SJSA1 (cell line): ENCODE measurements at places on chromosomes 5 and 9.

GRCh38 chr5:7927466-7928375 lies 58.8 kb downstream of the MTRR start:
- H3K4me1 ChIP-seq = no peaks in the 10 kb centered on the region; the same call in 1 of the 2 replicates
- H3K27me3 ChIP-seq = no peaks in the 10 kb centered on the region
- peak; percentile 46 for DNase-seq
- no peak overlapping the region for H3K4me3 ChIP-seq
- no peak overlapping the region for H3K27ac ChIP-seq

DNA sequence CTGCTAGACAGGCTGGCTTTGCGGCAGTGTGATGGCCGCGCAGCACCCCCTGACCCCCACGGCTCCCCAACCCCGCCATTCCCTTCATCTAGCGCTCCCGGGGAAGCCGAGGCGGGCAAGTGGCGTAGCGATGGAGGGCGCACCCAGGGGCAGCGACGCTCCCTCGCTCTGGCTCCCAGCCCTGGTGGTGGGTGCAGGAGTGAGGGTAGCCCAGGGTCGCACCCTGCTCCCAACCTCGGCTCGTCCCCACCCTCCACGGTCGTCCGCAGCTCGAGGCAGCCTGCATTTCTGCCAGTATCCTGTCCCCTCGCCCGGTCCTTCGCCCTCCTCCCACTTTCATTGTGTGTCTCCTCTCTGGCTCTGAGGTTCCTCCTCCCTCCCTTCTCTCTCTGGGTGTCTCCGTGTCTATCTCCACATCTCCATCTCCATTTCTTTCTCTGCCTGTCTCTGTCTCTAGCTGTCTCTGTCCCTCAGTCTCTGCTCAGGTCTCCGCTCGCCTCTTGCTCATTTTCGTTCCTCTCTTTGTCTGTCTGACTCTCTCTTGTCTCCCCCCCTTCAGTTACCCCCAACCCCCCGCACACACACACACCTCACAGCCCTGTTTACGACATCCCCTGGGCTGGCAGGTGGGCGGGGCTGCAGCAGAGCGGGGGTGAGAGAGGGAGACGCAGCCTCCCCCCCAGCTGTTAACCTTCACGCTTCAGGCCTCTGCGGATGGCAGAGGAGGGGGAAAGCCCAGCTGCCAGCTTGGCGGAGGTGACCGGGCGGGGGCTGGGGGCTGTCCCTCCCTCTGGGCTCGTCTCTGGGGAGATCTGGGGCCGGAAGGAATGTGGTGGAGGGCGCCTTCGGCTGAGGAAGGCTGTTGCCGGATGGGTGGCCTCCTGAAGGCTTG lies 48.7 kb upstream of the PSD2 start:
- peak overlapping the region; percentile 33 for H3K27ac ChIP-seq
- peaks cover 57% of the 10 kb centered on the region for H3K4me1 ChIP-seq
- DNase-seq = peak; percentile 52
- no peaks in the 10 kb centered on the region for H3K36me3 ChIP-seq
- H3K4me3 ChIP-seq = peak overlapping the region; percentile 31

DNA sequence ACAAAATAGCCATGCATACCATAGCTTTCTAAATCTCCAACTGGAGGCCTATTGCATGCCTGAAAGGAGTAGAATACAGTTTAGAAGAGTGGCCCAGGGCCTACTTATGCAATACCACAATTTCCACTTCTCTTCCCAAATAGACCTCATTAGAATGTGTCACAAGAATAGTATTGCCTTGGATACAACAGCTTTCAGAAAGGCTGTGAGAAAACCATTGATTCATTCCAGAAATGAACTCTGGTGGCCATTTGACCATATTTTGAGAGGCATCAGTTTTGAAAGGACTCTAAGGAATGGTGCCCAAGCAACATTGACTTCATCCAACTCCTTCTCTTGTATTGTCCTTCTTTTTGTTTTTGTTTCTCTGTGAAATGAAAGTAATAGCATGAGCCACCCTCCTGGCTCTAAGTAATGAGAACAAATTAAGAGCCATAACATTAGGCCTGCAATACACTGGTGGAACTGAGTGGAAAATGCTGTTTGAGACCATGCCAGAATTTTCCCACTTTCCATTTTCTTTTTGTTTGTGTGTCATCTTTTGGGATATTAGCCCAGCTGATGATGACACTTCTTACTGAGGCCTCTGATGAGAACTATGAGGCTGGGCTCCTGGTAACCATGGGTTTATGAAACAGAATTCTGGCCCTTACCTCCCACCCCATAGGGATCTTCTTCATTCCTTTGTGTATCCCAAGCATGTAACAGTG lies 90.2 kb downstream of the TMEM174 start:
- H3K27me3 ChIP-seq = no peaks in the 10 kb centered on the region
- no peak overlapping the region for H3K27ac ChIP-seq
- DNase-seq = no peak
- H3K4me1 ChIP-seq = peaks cover 27% of the 10 kb centered on the region
- no peaks in the 10 kb centered on the region for H3K36me3 ChIP-seq

DNA sequence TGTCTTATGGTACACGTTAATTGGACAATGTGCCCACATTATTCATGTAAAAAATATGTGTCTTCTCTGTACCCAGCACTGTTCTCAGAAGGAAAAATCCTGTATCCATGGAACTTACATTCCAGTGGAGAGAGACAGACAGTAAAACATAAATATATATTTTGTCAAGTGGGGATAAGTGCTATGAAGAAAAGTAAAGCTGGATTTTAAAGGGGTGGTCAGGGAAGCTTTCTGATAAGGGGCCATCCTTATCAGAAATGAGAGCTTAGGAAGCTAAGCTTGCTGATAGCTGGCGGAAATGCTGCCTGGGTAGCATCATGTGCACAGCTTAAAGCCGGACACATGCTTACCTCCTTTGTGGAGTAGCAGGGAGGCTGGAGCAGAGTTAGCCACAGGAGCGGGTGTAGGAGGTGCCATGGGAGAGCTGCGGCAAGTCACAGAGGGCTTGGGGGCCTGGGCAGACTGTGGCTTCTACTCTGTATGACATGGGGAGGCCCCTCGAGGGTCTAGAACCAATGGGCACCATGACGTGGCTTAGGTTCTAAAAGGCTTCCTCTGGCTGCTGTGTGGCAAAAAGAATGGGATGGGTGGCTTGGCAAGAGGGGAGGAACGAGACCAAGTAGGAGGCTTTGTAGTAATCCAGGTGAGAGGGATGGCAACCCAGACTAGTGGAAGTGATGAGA lies 141.7 kb downstream of the FGF1 start:
- DNase-seq = no peak
- H3K4me1 ChIP-seq = peaks cover 73% of the 10 kb centered on the region
- H3K36me3 ChIP-seq = no peaks in the 10 kb centered on the region
- no peaks in the 10 kb centered on the region for H3K27me3 ChIP-seq

GRCh38 chr5:156794687-156795086 lies 55.4 kb upstream of the PPP1R2B start:
- DNase-seq = no peak
- H3K4me3 ChIP-seq = no peak overlapping the region
- H3K27me3 ChIP-seq = no peaks in the 10 kb centered on the region
- no peak overlapping the region for H3K27ac ChIP-seq
- no peaks in the 10 kb centered on the region for H3K36me3 ChIP-seq

DNA sequence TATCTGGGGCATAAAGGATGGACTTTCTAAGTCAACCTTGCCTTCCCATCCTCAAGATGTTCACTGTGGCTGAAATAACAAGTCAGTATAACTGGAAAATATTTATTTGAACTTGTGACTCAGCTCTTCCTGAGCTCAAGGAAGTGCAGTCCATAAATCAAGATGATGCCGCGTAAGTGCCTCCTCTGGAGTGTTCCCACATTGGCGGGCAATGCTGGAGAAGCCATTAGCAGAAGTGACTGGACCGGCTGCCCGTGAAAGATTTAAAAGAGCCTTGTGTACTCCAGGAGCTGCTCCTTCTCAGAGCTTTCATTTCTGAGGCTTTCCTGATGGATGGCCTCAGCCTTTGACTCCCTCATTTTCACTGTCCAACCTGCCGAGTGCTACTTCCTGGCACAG lies 17.4 kb downstream of the TMOD1 start:
- no peaks in the 10 kb centered on the region for H3K36me3 ChIP-seq
- peaks cover 9% of the 10 kb centered on the region for H3K4me1 ChIP-seq
- H3K27ac ChIP-seq = no peak overlapping the region

GRCh38 chr5:36239370-36240293 lies 2.1 kb downstream of the NADK2 start:
- H3K27ac ChIP-seq = no peak overlapping the region
- H3K36me3 ChIP-seq = 0 out of 2 replicates have a peak, but pooled peaks cover 4% of the 10 kb centered on the region
- no peak for DNase-seq
- no peaks in the 10 kb centered on the region for H3K27me3 ChIP-seq
- peaks cover 26% of the 10 kb centered on the region for H3K4me1 ChIP-seq

GRCh38 chr9:131478421-131478868 lies 24.3 kb upstream of the POMT1 start:
- H3K4me1 ChIP-seq = no peaks in the 10 kb centered on the region
- no peak overlapping the region for H3K4me3 ChIP-seq
- no peak for DNase-seq
- H3K36me3 ChIP-seq = peaks cover 95% of the 10 kb centered on the region
- H3K27me3 ChIP-seq = no peaks in the 10 kb centered on the region

GRCh38 chr5:38162625-38163024 lies 95.7 kb upstream of the EGFLAM start:
- no peak overlapping the region for H3K27ac ChIP-seq
- H3K27me3 ChIP-seq = no peaks in the 10 kb centered on the region
- H3K4me1 ChIP-seq = no peaks in the 10 kb centered on the region

DNA sequence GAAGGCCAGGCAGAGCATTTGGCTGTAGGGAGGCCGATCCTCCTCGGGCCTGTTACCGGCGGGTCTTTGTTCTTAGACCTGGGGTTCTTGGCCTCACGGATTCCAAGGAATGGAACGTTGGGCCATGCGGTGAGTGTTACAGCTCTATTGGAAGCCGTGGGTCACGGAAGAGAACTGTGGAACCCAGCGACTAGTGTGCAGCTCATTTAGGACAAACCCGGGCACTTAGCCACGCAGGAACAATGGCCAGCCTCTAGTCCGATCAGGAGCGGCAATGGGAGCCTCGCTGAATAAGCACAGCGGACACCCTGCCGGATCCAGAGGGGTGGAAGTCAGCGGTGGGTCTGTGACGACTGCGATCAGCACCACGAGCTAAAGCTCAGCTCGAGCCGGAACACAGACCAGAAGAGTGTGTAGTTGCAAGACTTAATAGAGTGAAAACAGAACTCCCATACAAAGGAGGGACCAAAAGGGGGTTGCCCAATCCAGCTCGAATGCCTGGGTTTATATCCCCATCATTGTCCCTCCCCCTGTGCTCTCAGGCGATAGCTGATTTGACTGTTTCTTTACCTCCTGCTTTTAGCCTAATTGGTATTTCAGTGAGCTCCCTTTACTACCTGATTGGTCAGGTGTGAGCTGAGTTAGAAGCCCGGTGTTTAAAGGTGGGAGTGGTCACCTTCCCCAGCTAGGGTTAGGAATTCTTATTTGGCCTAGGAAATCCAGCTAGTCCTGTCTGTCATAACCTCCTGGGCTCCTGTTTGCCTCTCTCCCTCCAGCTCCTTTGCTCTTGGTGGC lies 53.7 kb upstream of the RPL26L1 start:
- H3K36me3 ChIP-seq = peaks cover 39% of the 10 kb centered on the region
- DNase-seq = no peak
- no peaks in the 10 kb centered on the region for H3K27me3 ChIP-seq
- peaks cover 65% of the 10 kb centered on the region for H3K4me1 ChIP-seq

DNA sequence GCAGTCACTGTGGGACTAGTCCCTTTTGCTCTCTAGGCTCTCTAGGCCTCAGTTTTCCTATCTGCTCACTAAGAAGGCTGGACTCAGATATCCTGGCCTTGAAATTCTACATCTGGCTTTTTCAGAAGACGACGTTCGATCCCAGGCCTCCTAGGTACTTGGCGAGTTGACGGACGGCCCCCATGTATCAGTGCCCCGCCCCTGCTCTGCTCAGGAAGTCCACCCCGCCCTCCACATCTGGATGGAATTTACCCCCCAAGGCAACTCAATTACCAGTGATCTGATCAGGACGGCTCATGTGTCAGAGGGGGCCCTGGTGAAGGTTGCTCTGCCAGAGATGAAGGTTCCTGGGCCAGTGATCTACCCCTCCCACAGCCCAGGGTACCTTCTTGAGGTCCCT lies 44.1 kb upstream of the SYNPO start:
- DNase-seq = no peak
- H3K27ac ChIP-seq = no peak overlapping the region
- no peak overlapping the region for H3K4me3 ChIP-seq
- no peaks in the 10 kb centered on the region for H3K27me3 ChIP-seq
- H3K4me1 ChIP-seq = peaks cover 16% of the 10 kb centered on the region

- no peaks in the 10 kb centered on the region for H3K36me3 ChIP-seq
- H3K4me1 ChIP-seq = peaks cover 3% of the 10 kb centered on the region; the same call in 1 of the 2 replicates
- H3K27ac ChIP-seq = no peak overlapping the region
- no peaks in the 10 kb centered on the region for H3K27me3 ChIP-seq
- DNase-seq = no peak
Observed at GRCh38 chr5:61878471-61878870, 427.5 kb upstream of the KIF2A start.

GRCh38 chr9:128128836-128129590 lies 1.5 kb upstream of the PTGES2 start:
- no peak overlapping the region for H3K27ac ChIP-seq
- peaks cover 15% of the 10 kb centered on the region for H3K36me3 ChIP-seq
- peak overlapping the region; percentile 95 for H3K4me3 ChIP-seq
- no peaks in the 10 kb centered on the region for H3K27me3 ChIP-seq
- DNase-seq = no peak
- peaks cover 13% of the 10 kb centered on the region for H3K4me1 ChIP-seq

GRCh38 chr5:104913841-104914281 lies 1351.3 kb upstream of the NUDT12 start:
- H3K4me1 ChIP-seq = no peaks in the 10 kb centered on the region
- no peak overlapping the region for H3K4me3 ChIP-seq
- no peaks in the 10 kb centered on the region for H3K36me3 ChIP-seq
- no peak overlapping the region for H3K27ac ChIP-seq
- no peak for DNase-seq
- H3K27me3 ChIP-seq = no peaks in the 10 kb centered on the region

GRCh38 chr5:68435611-68436010 lies 220.1 kb downstream of the PIK3R1 start:
- H3K27me3 ChIP-seq = no peaks in the 10 kb centered on the region
- H3K4me1 ChIP-seq = peaks cover 20% of the 10 kb centered on the region
- H3K27ac ChIP-seq = no peak overlapping the region
- H3K36me3 ChIP-seq = no peaks in the 10 kb centered on the region
- no peak overlapping the region for H3K4me3 ChIP-seq
- no peak for DNase-seq

DNA sequence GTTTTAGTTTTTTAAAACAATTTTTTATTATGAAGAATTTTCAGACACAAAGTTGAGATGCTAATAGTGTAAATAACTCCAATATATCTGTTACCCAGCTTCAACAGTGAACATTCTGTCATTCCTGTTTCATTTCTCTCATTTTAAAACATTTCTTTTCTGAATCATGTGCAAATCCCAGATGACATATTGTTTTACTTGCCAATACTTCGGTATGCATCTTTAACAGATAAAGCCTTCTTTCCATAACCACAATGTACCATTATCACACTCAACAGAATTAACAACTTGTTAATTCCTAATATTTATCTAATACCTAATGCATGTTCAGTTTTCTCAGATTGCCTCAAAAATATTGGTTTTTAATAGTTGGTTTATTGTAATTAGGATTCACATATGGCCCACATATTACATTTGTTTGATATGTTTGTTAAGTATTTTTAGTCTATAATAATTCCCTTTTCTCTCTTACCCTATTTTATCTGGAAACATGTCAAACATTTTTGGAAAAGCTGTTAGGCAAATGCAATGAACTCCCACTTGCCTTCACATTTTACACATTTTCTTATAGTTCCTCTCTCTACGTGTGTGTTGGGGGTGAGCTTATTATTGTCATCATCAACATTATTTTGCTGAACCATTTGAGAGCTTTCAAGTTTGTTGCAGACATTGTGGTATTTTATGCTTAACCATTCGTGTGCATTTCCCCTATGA lies 58.7 kb upstream of the ANKRD55 start:
- peaks cover 18% of the 10 kb centered on the region for H3K4me1 ChIP-seq
- H3K36me3 ChIP-seq = no peaks in the 10 kb centered on the region
- no peak overlapping the region for H3K27ac ChIP-seq
- no peaks in the 10 kb centered on the region for H3K27me3 ChIP-seq
